ENCODE measurements at places on chromosomes 6 and 20.
A peak's percentile ranks its signal among the peaks of the same experiment; 100 is the strongest.

- DNase-seq, result no peak
Observed at GRCh38 chr20:53214392-53214791, 242.2 kb downstream of the TSHZ2 start.

DNA sequence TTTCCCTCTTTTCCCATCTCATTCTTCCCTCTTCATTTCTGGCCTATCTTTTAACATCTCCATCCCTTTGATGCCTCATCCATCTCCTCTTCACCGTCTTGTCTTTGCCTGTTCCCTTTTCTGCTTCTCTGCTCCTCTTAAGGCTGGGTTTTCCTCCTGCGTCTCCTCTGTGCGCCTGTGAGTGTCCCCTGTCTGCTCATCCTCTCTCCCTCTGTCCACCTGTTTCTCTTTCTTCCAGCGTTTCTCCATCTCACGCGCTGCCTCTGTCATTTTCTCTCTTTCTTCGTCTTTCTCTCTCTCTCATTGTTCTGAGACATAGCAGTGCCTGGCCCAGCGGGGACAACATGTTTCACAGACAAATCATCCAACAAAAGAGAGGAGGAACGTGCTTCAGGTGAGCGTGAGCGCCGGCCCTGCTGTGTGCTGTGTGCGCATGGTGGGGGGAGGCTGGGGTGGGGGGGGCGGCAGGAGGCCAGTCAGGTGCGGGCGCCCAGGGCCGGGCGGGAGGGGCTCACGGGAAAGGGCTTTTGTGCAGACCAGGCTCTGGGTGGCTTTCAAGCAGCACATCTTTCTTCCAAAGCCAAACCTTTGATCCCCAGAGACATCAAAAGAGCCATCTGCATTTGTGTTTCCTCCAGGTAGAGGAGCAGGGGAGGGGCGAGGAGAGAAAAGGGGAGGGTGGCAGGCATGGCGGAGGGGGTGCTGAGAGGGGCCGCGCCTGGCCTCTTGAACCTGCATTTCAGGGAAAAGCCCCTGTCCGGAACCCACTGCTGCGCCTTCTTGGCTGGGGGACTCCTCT, 121.3 kb downstream of the VEGFA start:
- DNase-seq, result no peak

- peak; percentile 61 for DNase-seq
Observed at GRCh38 chr20:10622657-10623418, 51.0 kb downstream of the JAG1 start.

GRCh38 chr20:9145142-9145541, 76.3 kb downstream of the PLCB4 start:
- no peak for DNase-seq

DNA sequence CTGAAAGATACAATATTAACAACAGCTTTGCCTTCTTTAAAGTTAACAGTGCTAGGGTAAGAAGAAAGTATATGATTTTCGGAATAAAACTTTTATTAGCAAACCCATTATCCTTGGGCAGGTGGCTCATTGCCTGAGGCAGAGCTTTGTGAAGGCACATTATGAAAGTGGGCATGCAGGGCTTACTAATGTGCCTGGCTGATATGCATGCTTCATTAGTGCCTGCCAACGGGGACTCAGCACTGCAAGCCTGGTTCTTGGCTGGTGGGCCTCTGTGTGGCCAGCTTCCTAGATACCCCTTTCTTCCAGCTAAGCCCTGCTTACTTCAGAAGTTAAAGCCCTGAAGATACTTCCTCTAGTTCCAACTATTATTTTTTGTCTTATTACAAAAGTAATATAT, 481.6 kb downstream of the ADGRB3 start:
- DNase-seq, result no peak

DNA sequence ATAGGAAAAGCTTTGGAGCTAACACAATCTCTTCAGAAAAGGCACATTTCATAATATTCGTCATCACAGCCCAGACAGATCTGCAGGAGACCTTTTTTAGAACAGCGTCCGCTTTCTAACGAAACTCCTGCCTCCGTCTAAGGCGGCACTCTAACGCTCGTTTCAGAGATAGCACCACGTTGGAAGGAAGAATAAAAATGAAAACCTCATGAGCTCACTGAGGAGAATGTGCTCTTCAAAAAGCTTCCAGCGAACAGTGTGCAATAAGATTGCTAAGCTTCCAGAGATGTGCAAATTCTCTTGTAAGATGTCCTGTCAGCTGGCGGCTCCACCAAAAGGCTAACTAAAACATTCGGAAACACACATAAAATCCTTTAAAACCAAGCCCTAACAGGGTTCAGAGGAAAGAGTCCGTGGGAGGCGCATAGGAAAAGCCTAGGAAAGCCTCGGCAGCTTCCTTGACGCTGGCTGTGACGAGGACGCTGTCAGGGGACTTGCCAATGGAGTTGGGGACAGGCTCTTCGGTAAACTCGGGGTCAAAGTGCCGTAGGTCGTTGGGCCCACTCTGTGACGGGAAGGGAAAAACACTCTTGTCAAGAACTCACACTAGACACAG, 117.6 kb upstream of the SLC2A12 start:
- DNase-seq, result no peak

- DNase-seq, result peak; percentile 99
Observed at GRCh38 chr6:170438402-170438753, 114.7 kb downstream of the PSMB1 start.

- DNase-seq, result peak; percentile 83
Observed at GRCh38 chr20:18805881-18806280, 7.7 kb upstream of the SCP2D1 start.

DNA sequence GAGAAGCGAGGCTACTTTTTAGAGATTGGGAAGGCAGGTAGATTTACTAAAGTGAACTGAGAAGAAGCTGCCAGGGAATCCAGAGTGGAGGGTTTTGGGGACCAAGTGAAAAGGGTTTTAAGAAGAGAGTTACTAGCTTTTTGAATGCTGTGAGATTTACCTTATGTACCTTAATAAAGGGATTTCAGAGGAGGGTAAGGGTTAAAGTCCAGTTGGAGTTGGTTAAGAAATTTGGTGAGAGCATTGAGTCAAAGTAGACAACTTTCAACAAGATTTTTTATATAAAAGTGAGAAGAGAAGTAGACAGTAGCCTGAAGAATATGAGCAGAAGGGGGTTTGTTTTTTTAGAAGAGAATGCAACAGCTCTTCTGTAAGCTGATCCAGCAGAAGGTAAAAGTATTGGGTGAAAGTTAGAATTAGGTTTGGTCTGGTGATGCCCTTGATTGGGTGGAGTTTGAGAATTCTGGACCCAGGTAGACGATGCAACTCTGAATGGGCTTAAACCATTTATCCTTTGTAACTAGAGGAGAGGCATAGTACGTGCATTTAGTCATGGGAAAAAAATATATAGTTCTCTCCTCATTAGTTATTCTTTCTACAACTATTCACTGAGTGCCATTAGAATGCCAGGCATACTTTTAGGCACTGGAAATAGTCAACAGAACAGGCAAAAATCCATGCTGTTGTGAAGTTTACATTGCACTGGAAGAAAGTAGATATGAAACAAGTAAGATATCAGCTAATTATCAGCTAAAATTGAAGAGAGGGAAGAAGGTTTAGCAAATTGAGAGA, 44.8 kb downstream of the ATRN start:
- peak; percentile 25 for DNase-seq

DNA sequence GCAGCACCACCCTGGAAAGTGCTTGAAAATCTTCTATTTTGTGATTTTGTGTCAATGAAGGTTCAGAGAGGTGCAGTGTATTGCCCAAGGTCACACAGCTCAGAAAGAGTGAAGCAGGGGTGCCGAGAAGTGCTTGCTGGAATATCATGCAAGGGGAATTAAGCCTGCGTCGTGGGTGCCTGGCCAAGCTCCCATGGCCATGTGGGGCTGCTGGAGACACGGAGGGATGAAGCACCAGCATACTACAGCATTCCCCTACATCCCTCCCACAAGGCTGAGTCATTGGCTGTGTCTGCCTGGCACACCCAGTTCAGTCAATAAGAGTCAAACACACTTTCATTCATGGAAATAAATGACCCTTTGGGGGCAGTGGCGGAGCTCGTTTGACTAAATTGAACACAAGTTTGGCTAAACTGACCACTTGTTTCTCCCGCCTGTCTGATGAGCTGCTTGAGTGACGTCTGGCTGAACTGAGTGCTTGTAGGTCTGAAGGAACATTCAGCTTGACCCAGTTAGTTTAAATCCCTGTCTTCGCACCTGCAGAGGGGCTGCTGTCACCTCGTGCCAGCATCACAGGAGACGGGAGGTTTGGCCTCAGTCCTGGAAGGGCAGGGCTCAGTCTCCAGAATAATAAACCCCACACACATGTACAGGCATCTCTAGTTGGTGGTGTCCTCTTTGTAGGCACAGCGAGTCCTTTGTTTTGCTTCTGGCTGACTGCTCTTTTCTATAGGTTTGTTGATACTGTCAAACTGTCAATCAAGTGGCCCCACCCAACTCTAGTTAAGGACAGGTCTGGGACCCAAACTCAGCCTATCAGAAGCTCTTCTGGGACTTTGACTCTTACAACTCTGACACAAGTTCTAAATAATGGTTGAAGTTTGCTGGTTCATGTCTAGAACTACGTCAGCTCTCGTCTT, 8.4 kb upstream of the TGM2 start:
- DNase-seq, result peak; percentile 87

- DNase-seq, result no peak
Observed at GRCh38 chr6:25689966-25690365, 38.0 kb downstream of the SCGN start.

DNA sequence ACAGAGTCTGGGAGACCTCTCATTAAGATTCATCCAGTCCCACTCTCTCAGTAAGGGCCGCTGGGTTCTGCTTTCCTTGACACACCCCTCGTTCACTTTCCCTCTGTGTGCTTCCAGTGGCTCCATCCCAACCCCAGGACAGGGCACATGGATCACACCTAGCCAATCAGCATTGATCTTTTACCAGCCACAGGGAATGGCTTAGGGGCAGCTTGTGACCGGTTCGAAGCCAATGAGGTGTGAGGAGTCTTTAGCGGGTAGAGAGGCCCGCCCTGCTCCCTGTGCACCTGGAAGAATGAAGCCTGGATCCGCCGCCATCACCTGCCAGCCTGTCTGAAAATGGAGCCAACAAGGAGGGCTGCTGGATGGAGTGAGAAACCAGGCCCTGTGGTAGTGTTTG, 35.2 kb upstream of the OVOL2 start:
- DNase-seq, result no peak

DNA sequence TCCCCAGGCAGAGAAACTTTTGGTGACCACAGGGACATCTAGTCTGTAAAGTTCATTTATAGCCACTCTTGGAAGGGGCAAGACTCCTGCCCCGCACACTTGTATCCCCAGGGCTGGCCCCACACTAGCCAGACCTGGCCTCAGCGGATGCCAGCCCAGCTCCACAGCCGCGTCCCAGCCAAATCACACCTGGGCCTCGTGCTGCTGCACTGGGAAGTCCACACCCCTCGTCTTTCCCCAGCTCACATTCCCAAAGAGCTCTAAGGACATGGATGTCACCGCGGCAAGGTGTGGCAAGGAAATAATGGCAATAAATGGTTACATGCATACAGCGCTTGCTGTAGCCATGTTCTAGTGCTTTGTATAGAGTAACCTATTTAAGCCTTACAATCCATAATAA, 8.6 kb downstream of the IP6K3 start:
- no peak for DNase-seq

- DNase-seq, result no peak
Observed at GRCh38 chr6:52545406-52546119, 31.3 kb downstream of the TRAM2 start.

DNA sequence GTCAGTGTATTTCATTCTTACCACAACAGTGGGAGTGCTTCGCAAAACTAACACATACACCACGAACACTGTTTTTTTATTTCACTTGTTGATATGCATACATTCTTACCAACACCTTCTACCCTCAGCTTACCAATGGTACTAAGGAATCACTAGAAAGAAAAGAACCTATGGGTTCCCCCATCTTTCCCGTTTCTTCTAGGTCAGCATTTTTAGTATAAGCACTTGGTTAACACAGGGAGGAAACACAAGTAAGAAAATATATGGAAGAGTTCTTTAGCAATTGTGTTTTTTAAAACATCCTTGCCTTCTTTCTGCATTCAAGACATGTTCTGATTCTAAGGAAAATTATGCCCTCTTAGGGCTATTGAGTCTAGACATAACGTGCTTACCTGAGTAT, 39.9 kb upstream of the EYA4 start:
- DNase-seq, result no peak

- DNase-seq, result no peak
Observed at GRCh38 chr6:84001119-84001518, 32.5 kb upstream of the MRAP2 start.
